ENCODE measurements at places on chromosomes 1 and 21. TPM values are rescaled to one million over a fixed set of nuclear protein-coding genes. Genes with fewer than 3 reads are reported as not detected.

The RSPH1 gene
- total RNA-seq = not detected

The TDRD10 gene
- 2.5 TPM for total RNA-seq

The ALG14 gene
- 1.5 TPM for total RNA-seq

The ELF3 gene
- total RNA-seq = 0.09 TPM

The PGLYRP3 gene
- total RNA-seq = not detected

The SLC1A7 gene
- total RNA-seq = not detected

The GUCA2B gene
- not detected for total RNA-seq

The TP73 gene
- not detected for total RNA-seq

The C1orf185 gene
- total RNA-seq = not detected

The FCAMR gene
- total RNA-seq = not detected

The SPRR2E gene
- not detected for total RNA-seq

The HSD11B1 gene
- total RNA-seq = not detected

The GCSAML gene
- total RNA-seq = not detected

The KIRREL1 gene
- total RNA-seq = 49.6 TPM

The DMBX1 gene
- not detected for total RNA-seq

The PDPN gene
- 0.38 TPM for total RNA-seq

The KCNA2 gene
- total RNA-seq = not detected

The C1QA gene
- not detected for total RNA-seq

The IL12RB2 gene
- total RNA-seq = not detected

The ANGPTL1 gene
- under 0.01 TPM for total RNA-seq

The FAM72B gene
- 1.8 TPM for total RNA-seq

The FAM20B gene
- total RNA-seq = 26.7 TPM

The PTAFR gene
- 0.09 TPM for total RNA-seq

The FCRL5 gene
- not detected for total RNA-seq

The OR2T2 gene
- not detected for total RNA-seq

The ALPL gene
- 1.5 TPM for total RNA-seq

The RWDD3 gene
- total RNA-seq = 16.7 TPM

The PAFAH2 gene
- 4.6 TPM for total RNA-seq

The OSCP1 gene
- 6.7 TPM for total RNA-seq

The RBM11 gene
- total RNA-seq = not detected

The CELSR2 gene
- total RNA-seq = 2.1 TPM

The ZNF648 gene
- total RNA-seq = not detected

The CD5L gene
- total RNA-seq = not detected

The AMPD1 gene
- not detected for total RNA-seq

The CELA2B gene
- total RNA-seq = not detected

The KCNA3 gene
- not detected for total RNA-seq

Data from endothelial cell of coronary artery (primary cell).